Daoy (cell line): ENCODE measurements at places on chromosomes 13 and 19. TPM values are rescaled to one million over a fixed set of nuclear protein-coding genes. Genes with fewer than 3 reads are reported as not detected.

ATP4A gene
- not detected in 2 replicates for total RNA-seq

PBX4 gene
- total RNA-seq: 0.42 and 1.9 TPM in 2 replicates

ZNF665 gene
- total RNA-seq: 3.4 and 3.7 TPM in 2 replicates

HIPK4 gene
- under 0.01 TPM in 1 of 2 replicates, not detected in the other for total RNA-seq

SIGLEC10 gene
- not detected in 2 replicates for total RNA-seq

ZNF737 gene
- 4.3 and 4.8 TPM in 2 replicates for total RNA-seq

UCHL3 gene
- total RNA-seq: 101 and 123 TPM in 2 replicates

LAIR1 gene
- not detected in 2 replicates for total RNA-seq

GPC5 gene
- total RNA-seq: 0.06 TPM in 1 of 2 replicates, not detected in the other

CYP4F8 gene
- not detected in 2 replicates for total RNA-seq

SDHAF1 gene
- 44.7 and 49.8 TPM in 2 replicates for total RNA-seq

CYP4F11 gene
- 0.29 and 1.0 TPM in 2 replicates for total RNA-seq

DNA sequence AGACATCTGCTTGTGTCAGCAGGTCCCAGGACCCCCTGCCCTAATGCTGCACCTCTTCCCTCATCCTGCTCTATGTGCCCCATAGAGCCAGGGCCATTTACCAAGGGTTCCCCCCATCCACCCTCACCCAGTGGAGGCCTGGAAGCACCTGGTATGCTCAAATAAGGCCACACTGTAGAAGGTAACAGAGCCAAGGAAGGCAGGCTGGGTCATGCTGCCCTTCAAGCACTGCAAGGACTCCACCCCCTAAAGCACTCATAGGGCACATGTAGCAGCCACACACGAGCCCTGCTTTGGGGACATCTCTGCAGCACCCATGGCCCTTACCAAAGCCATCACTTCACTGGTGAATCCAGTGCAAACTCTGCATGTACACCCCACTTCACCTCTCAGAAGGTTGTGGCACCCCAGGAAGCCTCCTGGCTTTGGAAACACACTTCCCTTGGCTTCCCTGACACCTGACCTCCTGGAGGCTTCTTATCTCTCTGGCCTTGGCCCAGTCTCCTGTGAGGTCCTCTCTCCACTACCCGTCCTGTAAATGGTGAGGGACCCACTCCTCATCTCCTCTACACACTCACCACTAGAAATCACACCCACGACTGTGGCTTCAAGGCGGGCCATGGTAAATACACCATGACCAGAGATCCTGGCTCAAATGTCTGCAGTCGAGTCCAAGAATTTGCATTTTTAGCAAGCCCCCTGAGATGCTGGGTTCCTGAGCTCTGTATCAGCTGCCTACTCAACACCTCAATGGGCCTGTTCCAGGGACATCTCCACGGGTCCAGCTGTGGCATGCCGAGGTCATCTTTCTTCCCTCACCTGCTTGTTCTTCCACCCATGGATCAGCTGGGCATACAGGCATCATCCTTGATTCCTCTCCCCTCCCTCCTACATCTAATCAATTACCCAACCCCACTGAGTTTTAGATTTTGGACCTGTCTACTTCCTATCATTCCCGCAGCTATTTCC is 80.9 kb upstream of the DOCK9 start:
- no peak for DNase-seq

DNA sequence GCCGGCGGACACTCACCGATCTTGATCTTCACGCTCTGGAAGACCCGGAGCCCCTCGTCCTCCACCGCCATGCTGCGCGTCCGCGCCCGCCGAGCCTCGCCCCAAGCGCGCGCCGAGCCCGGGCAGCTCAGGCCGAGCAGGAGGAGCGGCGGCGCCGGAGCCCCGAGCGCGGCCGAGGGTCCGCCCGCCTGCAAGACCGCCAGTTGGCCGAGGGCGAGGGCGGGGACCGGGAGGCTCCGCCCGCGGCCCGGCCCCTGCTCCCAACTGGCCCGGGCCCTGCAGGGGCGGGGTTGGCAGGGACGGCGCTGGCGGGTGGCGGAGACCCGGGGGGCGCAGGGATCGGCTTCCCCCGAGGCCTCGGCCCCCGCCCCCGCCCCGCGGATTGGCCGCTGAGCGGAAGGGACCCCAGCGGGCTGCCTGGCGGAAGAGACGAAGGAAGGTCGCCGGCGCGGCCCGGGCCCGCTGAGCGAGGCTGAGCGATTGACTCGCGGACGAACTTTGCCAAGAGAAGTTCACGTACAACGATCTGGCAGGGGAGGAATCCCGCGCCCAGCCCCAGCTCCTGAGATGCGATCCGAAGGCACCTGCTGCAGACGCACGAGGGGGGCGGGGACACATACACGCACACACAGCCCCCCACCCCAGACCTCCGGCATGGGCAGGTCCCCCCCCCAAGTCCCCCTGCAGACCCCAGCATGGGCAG is at the start of gene RASA3:
RASA3 (minus strand) TSS at position 205 of the 703 bp plus-strand sequence; CDS start at position 71, 134 bp downstream.
- peak; percentile 87 for DNase-seq

GRCh38 chr19:8126511-8126910 is 22.9 kb downstream of the FBN3 start:
- DNase-seq: no peak

DNA sequence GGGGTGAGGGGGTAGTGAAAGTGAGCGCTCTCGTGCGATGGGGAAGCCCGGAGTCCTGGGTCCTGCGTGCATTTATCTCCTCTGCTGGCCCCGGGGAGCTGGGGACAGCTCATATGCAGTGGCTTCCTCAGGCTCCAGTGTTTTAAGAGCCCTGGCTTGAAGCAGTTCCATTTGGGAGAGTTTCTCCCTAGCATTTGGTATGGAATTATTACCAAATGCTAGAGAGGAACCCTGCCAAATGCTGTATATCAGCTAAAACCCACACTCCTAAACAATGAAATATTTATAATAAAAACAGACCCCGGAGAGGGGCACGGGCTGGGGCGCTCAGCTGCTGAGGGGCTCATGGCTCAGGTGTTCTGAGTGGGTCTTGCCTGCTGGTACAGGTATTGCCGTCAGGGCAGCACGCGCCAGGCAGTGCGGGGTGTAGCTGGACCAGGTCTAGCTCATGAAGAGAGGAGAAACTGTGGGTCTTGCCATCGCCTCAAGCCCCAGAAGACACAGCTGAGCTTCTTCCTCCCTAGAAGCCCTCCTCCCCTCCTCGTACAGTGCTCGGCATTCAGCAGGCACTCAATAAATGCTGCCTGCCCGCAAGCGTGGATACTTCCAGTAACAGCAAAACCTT is 163.6 kb upstream of the ZNF536 start:
- DNase-seq: no peak

DNA sequence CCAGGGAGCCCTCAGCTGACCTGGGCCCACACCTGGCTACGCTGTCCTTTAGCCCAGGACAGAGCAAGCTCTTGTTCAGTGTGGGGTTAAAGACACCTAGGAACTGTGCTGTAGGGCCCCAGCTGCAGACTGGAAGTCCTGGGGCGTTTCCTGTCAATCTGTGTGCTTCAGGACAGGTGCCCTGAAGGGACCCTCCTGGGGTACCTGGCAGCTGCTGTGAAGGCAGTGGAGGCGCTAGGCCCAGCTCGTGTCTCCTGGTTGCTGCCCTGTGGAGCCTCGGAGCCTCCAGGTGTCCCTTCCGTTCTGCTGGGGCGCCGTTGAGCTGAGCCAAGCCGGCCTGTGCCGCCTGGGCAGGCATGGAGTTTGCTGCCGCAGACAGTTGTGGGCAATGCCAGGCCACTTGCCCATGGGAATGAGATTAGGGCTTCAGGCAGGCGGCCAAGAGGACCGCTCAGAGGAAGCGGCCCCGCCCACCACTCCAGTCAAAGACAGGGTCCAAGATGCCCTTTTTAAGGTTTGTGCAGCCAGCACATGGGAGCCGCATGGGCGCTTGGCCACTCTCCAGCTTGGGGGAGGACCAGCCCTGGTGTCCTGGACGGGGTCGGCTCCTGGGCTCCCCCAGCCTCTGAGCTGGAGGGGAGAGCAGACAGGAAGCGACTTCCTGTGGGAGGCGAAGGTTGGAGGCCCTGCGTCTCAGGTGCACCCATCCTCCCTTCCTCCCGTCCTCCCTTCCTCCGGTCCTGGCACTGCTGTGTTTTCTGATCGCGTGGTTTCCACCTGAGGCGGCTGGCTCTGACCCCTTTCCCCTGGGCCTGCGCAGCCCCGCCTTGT is 4.0 kb downstream of the PTBP1 start:
- DNase-seq: peak; percentile 63

DNA sequence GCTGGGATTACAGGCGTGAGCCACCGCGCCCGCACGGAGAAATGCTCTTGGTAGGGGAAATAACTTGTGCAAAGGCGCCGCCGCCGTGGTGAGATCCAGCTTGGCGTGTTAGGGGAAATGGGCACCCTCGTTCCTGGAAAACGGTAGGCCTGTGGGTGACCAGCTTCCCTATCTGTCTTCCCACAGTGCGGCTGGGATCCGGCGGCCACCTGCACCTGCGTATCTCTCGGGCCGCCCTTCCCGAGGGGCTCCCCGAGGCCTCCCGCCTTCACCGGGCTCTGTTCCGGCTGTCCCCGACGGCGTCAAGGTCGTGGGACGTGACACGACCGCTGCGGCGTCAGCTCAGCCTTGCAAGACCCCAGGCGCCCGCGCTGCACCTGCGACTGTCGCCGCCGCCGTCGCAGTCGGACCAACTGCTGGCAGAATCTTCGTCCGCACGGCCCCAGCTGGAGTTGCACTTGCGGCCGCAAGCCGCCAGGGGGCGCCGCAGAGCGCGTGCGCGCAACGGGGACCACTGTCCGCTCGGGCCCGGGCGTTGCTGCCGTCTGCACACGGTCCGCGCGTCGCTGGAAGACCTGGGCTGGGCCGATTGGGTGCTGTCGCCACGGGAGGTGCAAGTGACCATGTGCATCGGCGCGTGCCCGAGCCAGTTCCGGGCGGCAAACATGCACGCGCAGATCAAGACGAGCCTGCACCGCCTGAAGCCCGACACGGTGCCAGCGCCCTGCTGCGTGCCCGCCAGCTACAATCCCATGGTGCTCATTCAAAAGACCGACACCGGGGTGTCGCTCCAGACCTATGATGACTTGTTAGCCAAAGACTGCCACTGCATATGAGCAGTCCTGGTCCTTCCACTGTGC is 2.4 kb downstream of the GDF15 start:
- peak; percentile 78 for DNase-seq

DNA sequence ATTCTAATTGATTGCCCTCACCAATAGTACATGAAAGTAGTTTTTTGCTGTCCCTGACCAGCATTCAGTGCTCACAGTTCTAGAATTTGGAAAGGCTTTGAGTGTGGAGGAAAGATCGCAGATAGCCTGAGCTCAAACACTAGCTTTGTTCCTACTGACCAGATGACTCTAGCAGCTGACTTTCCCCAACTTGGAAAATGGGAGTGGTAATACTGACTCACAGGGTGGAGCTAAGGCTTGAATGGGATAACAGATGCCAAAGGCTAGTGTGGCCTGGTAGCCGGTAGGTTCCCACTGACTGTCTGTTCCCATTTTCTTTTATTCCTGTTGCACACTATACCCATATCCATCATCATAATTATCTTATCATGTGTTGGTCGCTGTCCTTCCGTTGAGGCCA is 3.7 kb downstream of the ZSCAN22 start:
- DNase-seq: peak; percentile 72

GRCh38 chr13:82766732-82767321 is 1115.4 kb downstream of the SLITRK1 start:
- no peak for DNase-seq

- peak; percentile 42 for DNase-seq
Measured at GRCh38 chr19:38388349-38389100, at the start of gene SPRED3. TSS of gene SPRED3 (plus strand) at chr19:38388697. CDS start at chr19:38390303, 1,606 bp downstream.

GRCh38 chr13:36068566-36068965 is 62.6 kb downstream of the DCLK1 start:
- DNase-seq: no peak

DNA sequence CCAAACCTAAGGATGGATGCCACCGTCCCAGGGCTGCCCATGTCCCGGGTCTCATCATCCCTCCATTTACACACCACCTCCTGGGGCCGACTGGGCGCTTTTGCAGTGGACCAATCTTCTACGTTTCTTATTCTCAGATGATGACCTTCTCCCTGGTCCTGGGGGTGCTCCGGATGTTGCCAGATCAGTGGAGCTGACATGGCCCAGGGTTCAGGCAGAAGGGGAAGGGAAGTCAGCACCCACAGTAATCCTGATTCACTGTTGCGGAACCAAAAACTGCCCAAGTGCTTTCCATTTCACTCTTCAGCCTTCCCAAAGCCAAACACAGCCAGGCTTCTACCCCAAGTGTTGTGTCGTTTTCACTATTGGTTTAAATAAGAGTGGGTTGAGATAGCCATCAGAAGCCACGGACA is 29.8 kb downstream of the RAB20 start:
- DNase-seq: no peak

GRCh38 chr13:89363144-89363543 is 1692.0 kb downstream of the SLITRK5 start:
- DNase-seq: no peak

- no peak for DNase-seq
Measured at GRCh38 chr13:66364346-66364745, 865.8 kb downstream of the PCDH9 start.

GRCh38 chr13:75771818-75772217 is 135.7 kb downstream of the LMO7 start:
- DNase-seq: peak; percentile 40

GRCh38 chr19:20051841-20052768 is 12.8 kb upstream of the ZNF682 start:
- peak; percentile 96 for DNase-seq

DNA sequence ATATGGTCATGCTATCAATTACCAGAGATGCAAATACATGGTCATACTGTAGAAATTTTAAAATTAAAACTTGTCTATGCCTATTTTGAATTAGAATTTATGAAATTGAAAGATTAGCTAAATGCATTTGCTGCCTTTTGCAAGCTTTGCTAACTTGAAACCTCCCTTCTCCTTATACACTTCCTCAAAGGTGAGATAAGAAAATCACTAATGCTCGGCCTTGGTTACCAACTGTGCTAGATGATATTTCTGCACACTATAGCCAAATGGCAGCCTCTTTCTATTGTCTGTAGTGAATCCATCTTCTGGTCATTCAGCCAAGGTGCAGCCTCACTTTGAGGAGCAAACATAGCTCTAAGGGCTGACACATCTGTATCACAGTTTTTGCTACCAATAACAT is 31.1 kb upstream of the MYCBP2 start:
- DNase-seq: no peak

DNA sequence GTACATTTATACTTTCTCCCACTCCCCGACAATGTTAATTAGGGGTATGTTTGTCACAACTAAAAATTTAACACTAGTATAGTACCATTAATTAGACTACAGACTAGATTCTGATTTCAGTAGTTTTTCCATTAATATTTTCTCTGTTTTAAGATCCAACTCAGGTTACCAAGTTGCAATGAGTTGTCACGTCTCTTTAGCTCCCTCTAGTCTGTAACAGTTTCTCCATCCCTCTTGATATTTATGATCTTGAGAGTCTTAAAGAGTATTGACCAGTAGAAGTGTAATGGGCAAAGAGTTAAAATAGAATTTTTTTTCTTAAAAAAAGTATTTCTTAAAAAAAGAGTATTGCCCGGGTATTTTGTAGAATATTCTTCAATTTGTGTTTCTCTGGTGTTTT is 598.1 kb downstream of the TBC1D4 start:
- DNase-seq: no peak

DNA sequence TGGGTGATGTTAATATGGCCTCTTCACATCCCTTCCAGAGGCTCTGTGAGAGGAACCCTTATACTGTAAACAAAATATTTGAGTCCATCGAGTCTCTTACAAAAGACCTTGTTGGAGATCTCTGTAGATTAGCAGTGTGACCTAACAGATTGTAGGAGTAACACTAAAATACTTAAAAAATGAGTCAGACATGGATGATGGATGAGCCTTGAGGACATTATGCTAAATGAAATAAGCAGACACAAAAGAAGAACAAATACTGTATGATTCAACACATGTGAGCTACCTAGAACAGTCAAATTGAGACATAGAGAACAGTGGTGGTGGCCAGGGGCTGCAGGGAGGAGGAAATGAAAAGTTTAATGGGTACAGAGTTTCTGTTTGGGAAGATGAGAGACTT is 152.2 kb upstream of the UBL3 start:
- peak; percentile 43 for DNase-seq
